ENCODE measurements at places on chromosomes 12 and 14. TPM values are rescaled to one million over a fixed set of nuclear protein-coding genes. Genes with fewer than 3 reads are reported as not detected.
A peak's percentile ranks its signal among the peaks of the same experiment; 100 is the strongest.

The PTGER2 gene
- total RNA-seq: 0.23 TPM

The SRRM4 gene
- 0.57 TPM for total RNA-seq

The EAPP gene
- 11.4 TPM for total RNA-seq

The SCARB1 gene
- 18.0 TPM for total RNA-seq

The ZFHX2 gene
- total RNA-seq: 1.1 TPM

The LRP1-AS gene
- total RNA-seq: not detected

The USP15 gene
- total RNA-seq: 69.7 TPM

The NUMB gene
- 34.9 TPM for total RNA-seq

The MEG3 gene
- 9.7 TPM for total RNA-seq

The HCAR3 gene
- not detected for total RNA-seq

The ATXN7L3B gene
- 22.4 TPM for total RNA-seq

The MYO1H gene
- total RNA-seq: 0.24 TPM

The CD163L1 gene
- 1.7 TPM for total RNA-seq

The KIAA0586 gene
- 15.2 TPM for total RNA-seq

The RDH16 gene
- total RNA-seq: 0.20 TPM

The EPYC gene
- not detected for total RNA-seq

The CNOT2 gene
- total RNA-seq: 36.9 TPM

DNA sequence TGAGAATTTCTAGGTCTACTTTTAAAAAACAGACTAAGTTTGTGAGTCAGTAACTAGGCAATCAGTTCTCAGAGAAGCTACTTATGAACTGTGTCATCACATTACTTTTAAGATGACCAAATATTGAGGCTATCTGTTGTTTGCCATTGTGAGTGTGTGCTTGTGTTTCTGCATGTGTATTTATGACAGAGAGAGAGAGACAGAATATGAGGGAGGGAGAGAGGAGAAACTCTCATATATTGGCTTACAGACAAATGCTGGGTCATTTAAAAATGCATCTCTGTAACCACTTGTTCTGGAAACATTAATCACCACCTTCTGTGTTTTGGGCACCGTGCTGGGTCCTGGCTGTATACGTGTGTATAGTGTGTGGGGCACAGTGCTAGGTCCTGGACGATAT is 161.5 kb upstream of the FRMD6 start:
- no peak for DNase-seq

DNA sequence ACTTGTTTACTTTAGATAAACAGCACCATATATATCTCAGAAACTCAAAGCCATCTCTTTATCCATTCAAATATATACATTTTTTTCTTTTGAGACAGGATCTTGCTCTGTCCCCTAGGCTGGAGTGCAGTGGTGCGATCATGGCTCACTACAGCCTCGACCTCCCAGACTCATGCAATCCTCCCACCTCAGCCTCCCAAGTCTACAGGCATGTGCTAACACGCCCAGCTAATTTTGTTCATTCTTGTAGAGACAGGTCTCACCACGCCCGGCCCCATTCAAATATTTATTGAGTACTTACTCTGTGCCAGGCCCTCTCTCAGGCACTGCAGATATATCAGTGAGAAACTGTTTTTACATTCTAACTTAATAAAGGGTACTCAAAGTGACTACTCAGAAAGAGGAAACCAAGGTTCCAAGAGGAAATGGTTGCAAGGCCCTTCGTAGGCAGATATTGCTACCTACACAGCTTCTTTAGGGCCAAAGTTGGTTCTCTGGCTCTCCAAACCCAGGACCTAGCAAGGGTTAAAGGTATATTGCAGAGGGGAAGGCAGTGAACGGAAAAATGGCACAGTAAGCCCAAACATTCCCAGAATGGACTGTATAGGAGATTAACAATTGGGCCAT is 2.9 kb downstream of the ATXN3 start:
- no peak for DNase-seq

DNA sequence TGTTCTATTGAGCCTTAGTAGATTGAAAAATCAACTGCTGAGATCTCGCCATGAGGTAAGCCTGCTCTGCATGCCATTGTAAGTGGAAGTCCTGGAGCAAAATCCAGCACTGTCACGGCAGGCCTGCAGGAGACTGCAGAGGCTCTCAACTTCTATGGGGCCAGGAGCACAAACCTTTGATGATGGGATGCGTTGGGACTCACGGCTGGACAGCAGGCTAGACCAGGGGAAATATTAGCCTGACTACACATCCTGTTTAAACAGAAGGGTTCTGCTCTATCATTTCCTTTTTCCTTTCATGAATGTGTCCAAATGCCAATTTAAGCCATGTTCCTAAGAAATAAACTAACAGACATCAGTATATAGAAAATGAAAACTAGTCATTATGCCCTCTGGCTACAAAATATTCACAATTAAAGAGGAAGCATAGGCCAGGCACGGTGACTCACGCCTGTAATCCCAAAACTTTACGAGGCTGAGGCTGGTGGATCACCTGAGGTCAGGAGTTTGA is 33.9 kb upstream of the RASSF8 start:
- DNase-seq: no peak

DNA sequence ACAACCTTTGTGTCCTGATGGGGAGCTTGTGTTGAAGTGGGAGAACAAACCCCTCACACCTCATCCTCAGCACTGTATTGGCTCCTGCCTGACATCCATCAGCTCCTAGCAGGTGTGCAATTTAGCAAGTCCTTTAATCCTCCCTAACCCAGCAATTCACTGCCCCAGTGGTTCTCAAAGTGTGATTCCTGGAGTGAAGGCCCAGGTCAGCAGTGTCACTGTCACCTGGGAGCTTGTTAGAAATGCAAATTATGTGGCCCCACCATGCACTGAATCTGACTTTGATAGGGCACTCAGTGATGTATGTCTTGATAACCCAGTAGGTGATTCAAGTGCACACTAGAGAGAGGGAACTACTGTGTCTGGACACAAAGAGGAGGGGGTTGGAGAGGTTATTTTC is 133.6 kb downstream of the FGD4 start:
- no peak for DNase-seq

DNA sequence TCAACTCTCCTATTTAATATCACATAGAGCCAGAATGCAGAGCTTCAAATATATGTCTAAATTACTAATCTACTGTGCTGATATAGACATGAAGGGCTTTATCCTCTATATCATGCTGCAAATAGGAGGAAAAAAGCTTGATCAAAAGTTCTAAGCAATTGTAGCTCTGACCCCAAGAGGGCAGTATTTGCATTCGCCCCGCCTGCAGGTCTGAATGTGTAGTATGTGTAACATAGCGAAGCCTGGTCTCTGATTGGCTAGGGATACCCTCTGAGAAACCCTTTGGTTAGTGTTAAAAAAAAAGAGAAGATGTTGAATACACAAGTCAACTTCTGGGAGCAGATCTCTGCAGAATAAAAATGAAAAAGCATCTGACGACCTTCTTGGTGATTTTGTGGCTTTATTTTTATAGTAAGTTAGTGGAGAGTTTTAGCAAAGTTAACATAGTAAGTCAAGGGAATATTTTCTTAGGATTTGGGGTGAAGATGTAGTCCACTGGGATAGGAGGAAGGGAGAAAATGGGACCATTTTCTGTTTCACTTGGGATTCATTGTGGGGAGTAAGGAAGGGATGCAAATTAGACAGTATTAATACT is 151.6 kb upstream of the OR4E1 start:
- DNase-seq: no peak

GRCh38 chr12:58988643-58989344 is 68.5 kb upstream of the LRIG3 start:
- DNase-seq: no peak

DNA sequence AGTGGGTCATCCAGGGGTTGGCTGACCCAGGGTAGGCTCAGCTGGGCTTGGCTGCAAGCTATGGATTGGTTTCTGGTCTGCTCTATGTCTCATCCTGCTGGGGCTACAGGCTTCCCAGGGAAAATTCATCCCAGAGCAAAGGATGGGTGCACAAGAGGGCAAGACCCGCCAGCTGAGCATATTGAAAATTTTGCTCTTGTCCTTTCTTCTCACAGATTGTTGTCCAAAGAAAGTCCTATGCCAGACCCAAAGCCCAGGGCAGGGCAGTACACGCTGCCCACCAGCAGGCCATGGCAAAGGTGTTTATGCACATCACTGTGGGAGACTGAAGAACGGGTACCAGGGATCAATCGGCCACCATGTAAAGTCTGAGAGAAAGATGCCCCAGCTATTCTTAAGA is 95.3 kb upstream of the PARP11 start:
- DNase-seq: no peak

DNA sequence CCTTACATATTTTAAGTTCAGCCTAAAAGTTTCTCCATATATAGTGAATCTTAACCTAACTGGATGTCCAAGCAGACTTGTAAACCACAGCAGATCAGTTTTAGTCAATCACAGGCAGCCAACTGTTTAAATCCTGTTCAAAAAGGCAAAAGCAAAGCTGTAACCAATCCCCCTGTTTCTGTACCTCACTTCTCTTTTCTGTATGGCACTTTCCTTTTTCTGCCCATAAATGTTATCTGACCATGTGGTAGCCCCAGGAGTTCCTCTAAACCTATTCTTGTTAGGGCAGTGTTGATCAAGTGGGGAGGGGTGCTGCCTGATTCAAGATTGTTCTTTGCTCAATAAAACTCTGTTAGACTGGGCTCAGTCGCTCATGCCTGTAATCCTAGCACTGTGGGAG is 8.5 kb upstream of the DACT1 start:
- no peak for DNase-seq

DNA sequence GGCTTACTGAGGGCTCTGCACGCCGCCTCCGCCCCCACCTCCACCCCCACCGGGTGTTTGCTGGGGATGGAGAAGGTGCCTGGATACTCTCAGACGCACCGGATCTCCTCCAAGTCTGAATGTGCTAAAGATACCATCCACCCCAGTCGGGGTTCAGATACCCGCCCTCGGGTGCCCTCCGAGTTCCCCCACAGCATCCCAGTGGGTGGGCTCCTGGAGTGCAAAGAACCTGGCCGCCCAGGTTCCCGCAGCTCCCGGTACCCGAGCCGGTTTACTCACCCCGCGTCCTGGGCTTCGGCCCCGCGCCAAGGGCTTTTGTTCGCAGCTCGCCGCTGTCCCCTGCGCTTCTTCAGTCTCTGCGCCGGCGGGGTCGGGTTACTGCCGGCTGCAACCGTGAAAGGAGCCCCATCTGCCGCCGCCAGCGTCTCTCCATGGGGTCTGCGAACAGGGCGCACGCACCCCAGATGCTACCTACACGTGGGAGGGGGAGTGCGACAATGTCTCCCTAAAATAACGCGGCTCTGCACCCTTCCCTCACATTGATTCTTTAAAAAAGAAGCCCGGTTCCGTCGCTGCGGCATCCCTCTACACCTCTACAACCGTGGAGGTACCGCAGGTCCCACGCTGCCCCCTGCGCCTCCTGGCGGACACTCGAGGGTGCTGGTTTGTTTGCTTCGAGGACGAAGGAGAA is at the start of gene CCDC177:
Gene CCDC177 (minus strand): TSS at position 609 of the 691 bp plus-strand sequence. CDS start 1,249 bp downstream, outside the sequence.
- DNase-seq: no peak

GRCh38 chr14:75380656-75381055 is 47.2 kb upstream of the JDP2 start:
- DNase-seq: no peak

DNA sequence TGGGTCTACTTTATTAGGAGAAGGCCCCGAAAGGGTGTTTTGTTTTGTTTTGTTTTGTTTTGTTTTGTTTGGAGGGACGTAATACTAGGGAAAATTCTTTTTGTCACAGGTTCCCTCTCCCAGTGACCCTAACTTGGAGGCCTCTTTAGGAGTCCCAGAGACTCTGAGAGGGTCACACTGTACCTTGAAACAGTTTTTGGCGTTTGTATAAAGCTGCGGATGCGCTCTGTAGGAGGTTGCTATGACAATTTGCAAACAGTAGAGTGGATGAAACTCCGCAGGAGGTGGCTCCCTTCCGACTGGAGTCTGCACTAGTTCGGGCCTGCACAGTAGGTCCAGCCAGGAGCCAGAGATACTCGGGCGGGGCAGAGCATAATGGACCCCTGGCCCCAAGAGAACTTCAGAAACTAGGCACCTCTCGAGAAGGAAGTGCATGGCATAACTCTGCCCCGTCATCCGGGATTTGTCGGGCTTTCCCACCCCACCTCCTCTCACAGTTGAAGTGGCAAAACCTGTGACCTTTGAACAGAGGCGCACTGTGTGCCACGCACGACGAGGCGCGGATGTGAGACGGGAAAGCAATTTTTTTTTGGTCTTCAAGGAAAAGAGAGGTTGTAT is 1.3 kb upstream of the DYRK2 start:
- DNase-seq: peak; percentile 42

DNA sequence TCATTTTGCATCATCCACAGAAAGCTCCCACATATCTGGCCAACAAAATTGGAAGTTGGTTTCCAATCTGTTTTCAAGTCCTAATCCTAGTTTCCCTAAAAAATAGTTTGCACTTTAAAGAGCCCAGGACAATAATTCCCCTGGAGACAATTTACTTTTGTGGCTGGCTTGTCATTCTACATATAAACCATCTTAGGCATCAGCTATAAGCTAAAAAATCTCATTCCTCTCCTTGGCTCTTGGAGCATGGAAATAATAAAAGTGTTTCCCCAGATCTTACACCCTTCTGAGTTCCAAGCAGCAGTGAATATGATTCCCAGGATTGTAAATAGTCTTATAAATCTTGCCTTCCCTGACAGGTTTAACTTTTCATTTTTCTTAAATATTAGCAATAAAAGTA is 89.1 kb upstream of the NUDT4 start:
- no peak for DNase-seq

- DNase-seq: no peak
Measured at GRCh38 chr12:51362747-51363342, 16.4 kb upstream of the CELA1 start.

DNA sequence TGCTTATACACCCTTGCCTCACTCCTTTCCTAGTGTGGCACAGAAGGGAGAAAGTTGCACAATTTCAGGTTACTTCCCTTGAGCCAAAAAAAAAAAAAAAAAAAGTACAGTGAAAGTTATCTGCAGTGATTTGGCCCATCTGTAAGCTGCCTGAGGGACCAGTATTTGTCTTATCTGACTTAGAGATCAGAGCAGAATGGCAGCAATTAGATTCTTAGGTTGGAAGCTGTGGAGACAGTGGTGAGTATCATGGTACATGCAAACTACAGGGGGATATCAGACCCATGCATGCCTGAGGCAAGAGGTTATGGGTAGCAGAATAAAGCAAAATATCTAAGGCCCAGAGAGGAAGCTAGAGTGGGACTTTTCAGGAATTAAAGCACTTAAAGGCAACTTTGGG is 1070.7 kb upstream of the NOVA1 start:
- DNase-seq: no peak

- no peak for DNase-seq
Measured at GRCh38 chr14:96538097-96538989, 36.2 kb downstream of the PAPOLA start.

GRCh38 chr12:46260124-46260912 is 8.5 kb downstream of the SLC38A1 start:
- no peak for DNase-seq

DNA sequence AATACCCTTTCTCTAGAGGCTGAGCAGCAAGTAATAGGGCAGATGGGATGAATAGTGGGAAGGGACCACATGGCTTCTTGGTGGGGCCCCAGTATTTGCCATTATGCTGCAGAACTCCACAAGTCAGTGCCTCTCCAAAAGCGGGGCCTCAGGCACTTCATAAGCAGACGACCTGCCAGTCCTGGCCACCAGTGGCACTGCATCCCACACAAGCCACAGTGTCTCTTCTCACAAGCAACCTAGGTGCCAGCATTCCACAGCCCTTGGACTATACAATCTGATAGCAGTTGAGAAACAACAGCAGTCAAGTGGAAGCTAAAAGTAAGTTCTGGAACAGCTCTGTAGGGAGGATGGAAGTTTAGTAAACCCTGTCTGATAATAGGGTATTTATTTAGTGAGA is 4.2 kb upstream of the SLC8A3 start:
- no peak for DNase-seq

- DNase-seq: no peak
Measured at GRCh38 chr14:101065696-101066694, 162.5 kb upstream of the RTL1 start.

GRCh38 chr12:66964629-66965028 is 285.8 kb upstream of the GRIP1 start:
- no peak for DNase-seq

Data from heart left ventricle (tissue), 16 donors.